IPS-NIHi11 (cell line): ENCODE measurements at places on chromosomes 7 and 10.

GRCh38 chr10:88693392-88694020 is 12.5 kb upstream of the LIPK start:
- DNase-seq, result no peak

- DNase-seq, result no peak
Measured at GRCh38 chr7:74575083-74575784, 82.3 kb upstream of the GTF2I start.

GRCh38 chr10:63430091-63430998 is 35.4 kb downstream of the JMJD1C start:
- DNase-seq, result no peak

GRCh38 chr10:120392671-120393079 is 64.4 kb upstream of the PLPP4 start:
- DNase-seq, result no peak
